ENCODE measurements at places on chromosomes 11 and 22. TPM values are rescaled to one million over a fixed set of nuclear protein-coding genes. Genes with fewer than 3 reads are reported as not detected.

- DNase-seq, result no peak
Measured at GRCh38 chr11:6419009-6419631, at the start of gene APBB1. TSS of gene APBB1 (minus strand) at chr11:6419094. CDS start at chr11:6411347, 7,747 bp downstream.

DNA sequence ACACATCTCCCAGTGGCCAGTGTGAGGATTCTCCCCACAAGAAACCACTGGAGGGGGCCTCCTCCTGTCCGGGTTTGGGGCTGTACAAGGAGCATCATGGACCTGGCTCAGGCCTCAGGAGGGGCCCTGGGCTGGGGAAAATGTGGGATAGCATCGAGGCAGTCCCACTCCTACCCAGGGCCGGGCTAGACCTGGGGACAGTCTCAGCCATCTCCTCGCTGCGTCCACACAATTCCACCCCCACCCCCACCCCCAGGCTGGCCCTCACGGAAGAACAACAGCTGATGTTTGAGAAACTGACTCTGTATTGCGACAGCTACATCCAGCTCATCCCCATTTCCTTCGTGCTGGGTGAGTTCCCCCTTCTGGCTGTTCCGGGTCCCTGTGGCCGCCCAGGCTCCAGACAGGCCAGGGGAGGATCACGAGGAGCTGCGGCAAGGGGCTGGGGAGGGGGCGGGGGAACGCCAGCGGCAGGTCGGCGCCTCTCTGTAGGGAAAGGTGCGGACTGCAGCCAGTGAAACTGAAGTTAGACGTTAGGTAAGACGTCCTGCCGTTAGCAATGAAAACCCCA is 4.8 kb downstream of the BEST1 start:
- peak; percentile 69 for DNase-seq

GRCh38 chr11:77085652-77086051 is 17.0 kb upstream of the OMP start:
- DNase-seq, result no peak

- no peak for DNase-seq
Measured at GRCh38 chr11:70570693-70571395, 172.5 kb downstream of the CTTN start.

GRCh38 chr11:121914508-121915059 is 201.4 kb downstream of the BLID start:
- DNase-seq, result no peak

GRCh38 chr11:17343257-17343656 is 8.3 kb upstream of the NCR3LG1 start:
- DNase-seq, result no peak

DNA sequence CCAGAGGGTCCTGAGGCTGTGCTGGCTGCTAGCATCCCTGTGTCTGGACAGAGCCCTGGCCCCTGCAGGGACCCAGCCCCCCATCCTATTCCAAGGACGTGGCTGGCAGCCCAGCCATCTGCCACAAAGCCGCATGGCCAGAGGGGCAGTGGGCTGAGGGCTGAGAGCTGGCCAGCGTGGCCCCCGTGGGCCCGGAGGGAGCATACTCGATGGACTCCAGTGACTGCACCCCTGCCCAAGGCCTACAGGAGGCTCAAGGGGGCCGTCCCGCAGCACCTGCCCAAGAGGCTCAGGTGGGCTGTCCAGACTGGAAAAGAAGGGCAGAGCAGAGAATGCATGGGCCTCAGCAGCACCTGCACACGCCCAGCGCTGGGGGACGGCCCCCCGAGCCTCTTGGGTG is 13.1 kb downstream of the TSPAN4 start:
- no peak for DNase-seq

- DNase-seq, result no peak
Measured at GRCh38 chr11:19499999-19500398, 212.6 kb upstream of the NAV2 start.

GRCh38 chr11:12971955-12972354 is 37.2 kb upstream of the RASSF10 start:
- DNase-seq, result no peak

- DNase-seq, result no peak
Measured at GRCh38 chr11:15865212-15865987, 490.9 kb downstream of the SOX6 start.

GRCh38 chr11:96293598-96294021 is 49.4 kb downstream of the MAML2 start:
- no peak for DNase-seq

PRAME gene
- 1.9 TPM for total RNA-seq

CFAP300 gene
- total RNA-seq, result 8.3 TPM

All from H4 (cell line).